ENCODE measurements at places on chromosomes 7 and 10. TPM values are rescaled to one million over a fixed set of nuclear protein-coding genes. Genes with fewer than 3 reads are reported as not detected.
A peak's percentile ranks its signal among the peaks of the same experiment; 100 is the strongest.

GRCh38 chr10:77080361-77081027, 557.1 kb downstream of the KCNMA1 start:
- H3K36me3 ChIP-seq = no peaks in the 10 kb centered on the region
- H3K4me1 ChIP-seq = no peaks in the 10 kb centered on the region
- H3K4me3 ChIP-seq = no peak overlapping the region
- no peak overlapping the region for H3K27ac ChIP-seq
- no peaks in the 10 kb centered on the region for H3K27me3 ChIP-seq
- no peak for DNase-seq

DNA sequence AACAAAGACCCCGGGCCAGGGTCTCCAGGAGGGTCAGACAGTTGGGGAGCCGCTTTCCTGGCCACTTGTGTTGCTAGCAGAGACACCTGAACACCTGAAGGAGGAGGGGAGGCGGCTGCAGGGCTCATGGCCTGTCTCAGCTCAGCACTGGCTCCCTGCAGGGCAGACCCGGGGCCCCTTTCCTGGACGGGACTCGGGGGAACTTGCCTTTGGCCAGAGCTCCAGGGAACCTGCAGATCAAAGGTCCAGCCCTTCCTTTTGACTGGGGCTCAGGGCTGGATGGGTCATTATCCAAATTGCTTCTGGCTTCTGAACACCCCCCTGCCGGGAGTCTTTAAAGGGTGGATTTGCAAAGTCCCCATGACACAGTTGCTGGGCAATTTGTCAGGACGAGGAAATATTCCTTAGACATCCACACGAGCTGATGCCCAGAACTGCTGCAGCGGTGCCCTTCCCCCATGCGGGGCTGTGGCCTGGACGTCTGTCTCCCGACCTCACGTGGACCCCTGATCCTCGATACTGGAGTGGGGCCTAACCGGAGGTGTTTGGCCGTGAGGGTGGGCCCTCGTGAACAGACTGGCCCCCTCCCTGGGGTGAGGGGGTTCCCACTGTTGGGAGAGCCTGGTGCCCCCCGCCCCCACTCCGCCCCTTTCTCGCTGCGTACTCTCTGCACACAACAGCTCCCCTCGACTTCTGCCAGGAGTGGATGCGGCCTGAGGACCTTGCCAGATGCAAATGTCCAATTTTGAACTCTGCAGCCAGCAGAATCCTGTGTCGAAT, 194.3 kb downstream of the ELFN1 start:
- H3K36me3 ChIP-seq = no peaks in the 10 kb centered on the region
- H3K4me3 ChIP-seq = no peak overlapping the region
- no peaks in the 10 kb centered on the region for H3K4me1 ChIP-seq
- H3K27me3 ChIP-seq = no peaks in the 10 kb centered on the region
- H3K27ac ChIP-seq = no peak overlapping the region
- no peak for DNase-seq

KCND2 gene
- 1.9 TPM for total RNA-seq

PLA2G12B gene
- not detected for total RNA-seq

- H3K27ac ChIP-seq = no peak overlapping the region
- no peak overlapping the region for H3K4me3 ChIP-seq
- H3K36me3 ChIP-seq = no peaks in the 10 kb centered on the region
- H3K4me1 ChIP-seq = no peaks in the 10 kb centered on the region
- DNase-seq = no peak
- H3K27me3 ChIP-seq = no peaks in the 10 kb centered on the region
Observed at GRCh38 chr7:84693483-84693882, 493.4 kb downstream of the SEMA3D start.

RARRES2 gene
- 156 TPM for total RNA-seq

- no peaks in the 10 kb centered on the region for H3K27me3 ChIP-seq
- no peaks in the 10 kb centered on the region for H3K36me3 ChIP-seq
- H3K4me1 ChIP-seq = no peaks in the 10 kb centered on the region
- no peak overlapping the region for H3K27ac ChIP-seq
- no peak for DNase-seq
Observed at GRCh38 chr10:122855745-122856144, 10.1 kb upstream of the CUZD1 start.

DNA sequence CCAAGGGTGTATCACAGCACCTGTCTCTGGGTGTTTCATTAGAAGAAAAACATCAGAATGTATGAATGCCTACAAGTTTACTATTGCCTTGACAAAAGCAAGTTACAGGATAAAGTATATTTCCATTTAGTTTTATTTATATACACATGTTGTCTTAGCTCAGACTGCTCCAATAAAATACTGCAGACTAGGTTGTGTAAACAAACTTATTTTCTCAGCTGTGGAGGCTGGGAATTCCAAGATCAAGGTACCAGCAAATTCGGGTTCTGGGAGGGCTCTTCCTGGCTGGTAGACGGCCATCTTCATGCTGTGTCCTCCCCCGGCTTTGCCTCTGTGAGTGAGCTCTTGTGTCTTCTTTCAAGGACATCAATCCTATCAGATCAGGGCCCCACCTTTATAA, 77.1 kb upstream of the UNC5B start:
- H3K36me3 ChIP-seq = no peaks in the 10 kb centered on the region
- peaks cover 4% of the 10 kb centered on the region for H3K27me3 ChIP-seq
- H3K4me3 ChIP-seq = no peak overlapping the region
- no peak overlapping the region for H3K27ac ChIP-seq

GRCh38 chr10:78129211-78129610, 95.5 kb downstream of the RPS24 start:
- no peak overlapping the region for H3K27ac ChIP-seq
- DNase-seq = no peak
- no peaks in the 10 kb centered on the region for H3K36me3 ChIP-seq
- H3K4me1 ChIP-seq = no peaks in the 10 kb centered on the region
- no peaks in the 10 kb centered on the region for H3K27me3 ChIP-seq

IL6 gene
- total RNA-seq = 11.8 TPM

RBP3 gene
- not detected for total RNA-seq

FFAR4 gene
- 0.33 TPM for total RNA-seq

DMBT1 gene
- total RNA-seq = 2.3 TPM

DNA sequence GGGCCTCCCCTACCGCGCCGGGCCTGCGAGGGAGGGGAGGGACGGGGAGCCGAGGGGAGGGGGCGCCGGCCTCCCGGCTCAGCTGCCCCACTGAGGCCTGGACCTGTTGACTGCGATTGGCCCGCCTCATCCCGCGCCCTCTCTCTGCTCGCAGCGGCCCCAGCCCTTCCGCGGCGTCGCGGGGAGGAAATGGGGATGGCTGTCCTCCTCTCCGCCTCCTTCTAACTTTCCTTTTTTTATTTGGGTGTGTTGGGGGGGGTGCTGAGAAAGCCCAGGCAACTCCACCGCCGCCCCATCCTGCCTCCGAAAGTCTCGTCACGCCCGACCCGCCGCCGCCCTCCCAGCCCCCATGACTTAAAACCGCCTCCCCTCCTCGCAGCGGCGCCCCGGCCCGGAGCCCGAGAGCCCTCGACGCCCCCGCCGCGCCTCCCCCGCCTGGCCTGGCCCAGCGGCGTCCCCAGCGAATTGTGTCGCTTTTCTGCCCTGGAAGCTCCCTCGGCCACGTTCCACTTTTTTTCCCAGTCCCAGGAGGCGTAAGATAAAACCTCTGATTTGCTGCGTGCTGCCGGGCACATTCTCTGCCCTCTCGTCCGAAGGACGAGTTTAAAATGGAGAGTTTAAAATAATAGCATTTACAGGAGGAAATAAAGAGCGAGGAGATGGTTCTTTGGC, 842 bp upstream of the SKIDA1 start:
- H3K4me3 ChIP-seq = peak overlapping the region; percentile 64
- peak overlapping the region; percentile 98 for H3K27ac ChIP-seq
- no peaks in the 10 kb centered on the region for H3K36me3 ChIP-seq
- peak; percentile 68 for DNase-seq
- no peaks in the 10 kb centered on the region for H3K4me1 ChIP-seq

GRCh38 chr10:95430231-95430951, 130.8 kb downstream of the SORBS1 start:
- no peaks in the 10 kb centered on the region for H3K4me1 ChIP-seq
- peak overlapping the region; percentile 40 for H3K27ac ChIP-seq
- no peaks in the 10 kb centered on the region for H3K36me3 ChIP-seq
- no peak for DNase-seq

GBX1 gene
- not detected for total RNA-seq

DNA sequence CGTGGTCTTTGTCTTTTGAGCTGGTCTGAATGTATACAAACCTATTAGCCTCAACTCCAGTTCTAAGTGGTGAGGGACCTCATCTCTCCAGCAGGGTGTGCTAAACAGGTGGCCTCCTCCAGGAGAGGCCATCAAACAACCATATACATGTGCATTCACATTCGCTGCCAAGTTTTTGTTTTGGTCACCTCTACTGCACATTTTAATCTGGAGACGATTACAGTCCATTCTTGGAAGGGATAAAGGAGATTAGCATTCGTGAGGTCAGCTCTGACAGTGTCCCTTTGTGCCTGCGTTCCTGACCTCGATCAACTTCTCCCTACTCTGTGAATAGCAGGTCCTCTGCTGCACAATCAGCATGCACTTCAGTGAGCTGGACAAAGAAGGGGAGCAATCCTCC, 60.8 kb downstream of the RHOBTB1 start:
- no peak for DNase-seq
- no peaks in the 10 kb centered on the region for H3K36me3 ChIP-seq
- no peaks in the 10 kb centered on the region for H3K27me3 ChIP-seq
- H3K4me1 ChIP-seq = no peaks in the 10 kb centered on the region
- H3K27ac ChIP-seq = no peak overlapping the region

GRCh38 chr7:15765753-15766152, 79.3 kb upstream of the MEOX2 start:
- H3K4me1 ChIP-seq = no peaks in the 10 kb centered on the region
- no peaks in the 10 kb centered on the region for H3K36me3 ChIP-seq
- H3K4me3 ChIP-seq = no peak overlapping the region

DNA sequence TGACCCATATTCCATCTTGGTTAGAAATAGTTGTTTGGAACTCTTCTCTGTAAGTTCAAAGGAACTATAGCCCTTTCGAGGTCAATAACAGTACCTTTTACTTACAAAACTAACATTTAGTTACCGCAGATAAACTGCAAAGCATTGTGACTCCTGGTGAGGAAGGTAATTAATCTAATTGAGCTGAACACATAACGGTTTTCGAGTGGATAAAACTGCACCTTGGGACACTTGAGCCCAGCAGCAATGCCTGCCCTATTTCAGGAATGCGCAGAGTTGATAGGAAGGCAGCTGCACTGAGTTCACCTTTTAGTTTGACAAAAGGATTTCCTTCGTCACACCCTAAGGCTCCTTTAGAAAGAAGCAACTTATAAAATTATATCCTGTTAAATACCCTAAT, 75.4 kb downstream of the JAZF1 start:
- DNase-seq = no peak
- no peaks in the 10 kb centered on the region for H3K27me3 ChIP-seq
- no peaks in the 10 kb centered on the region for H3K4me1 ChIP-seq

ACHE gene
- 0.64 TPM for total RNA-seq

- no peaks in the 10 kb centered on the region for H3K4me1 ChIP-seq
- H3K4me3 ChIP-seq = no peak overlapping the region
- no peak overlapping the region for H3K27ac ChIP-seq
- DNase-seq = no peak
- no peaks in the 10 kb centered on the region for H3K36me3 ChIP-seq
- no peaks in the 10 kb centered on the region for H3K27me3 ChIP-seq
Observed at GRCh38 chr10:7194571-7194970, 216.3 kb downstream of the SFMBT2 start.
